ENCODE measurements at places on chromosomes 12 and 14.

- no peak for ATAC-seq
Observed at GRCh38 chr14:60777856-60778578, 43.5 kb downstream of the MNAT1 start.

- peak; percentile 1 for ATAC-seq
Observed at GRCh38 chr12:121800694-121801594, 2.9 kb upstream of the SETD1B start.

DNA sequence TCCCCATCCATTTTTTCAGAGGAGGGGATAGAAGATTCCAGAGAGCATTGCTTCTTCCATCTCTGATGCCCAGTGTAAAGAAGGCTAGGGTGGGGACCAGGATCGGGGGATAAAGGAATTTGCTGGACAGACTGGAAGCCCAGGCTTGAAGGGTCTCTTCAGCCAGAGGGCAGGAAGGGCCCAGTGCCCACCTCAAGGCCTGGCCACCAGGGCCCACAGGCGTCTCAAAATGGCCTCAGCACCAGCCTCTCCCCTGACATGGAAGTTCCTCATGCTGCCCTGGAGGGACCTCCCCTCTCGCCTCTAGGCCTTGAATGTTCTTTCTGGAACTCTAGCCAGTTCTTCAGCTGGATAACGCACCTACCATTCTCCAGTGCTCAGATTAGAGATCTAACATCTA is 2.8 kb downstream of the RPS6KL1 start:
- ATAC-seq = no peak

DNA sequence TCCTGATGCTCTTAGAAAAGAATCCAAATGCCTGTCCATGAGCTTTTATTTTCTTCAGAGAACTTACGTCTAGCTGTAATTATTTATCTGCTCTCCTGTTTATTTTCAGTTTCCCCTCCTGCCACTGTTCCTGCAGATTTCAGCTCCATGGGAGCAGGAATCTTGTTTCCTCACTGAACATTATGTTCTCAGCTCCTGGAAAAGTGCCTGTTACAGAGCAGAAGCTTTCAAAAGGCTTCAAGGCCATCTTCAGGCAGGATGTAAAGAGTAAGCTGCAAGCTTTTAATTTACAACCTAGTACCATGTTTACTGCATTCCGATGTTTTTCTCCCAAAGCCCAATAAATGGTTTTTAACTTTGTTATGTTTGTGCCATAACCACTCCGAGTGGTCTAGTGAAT is 98.4 kb upstream of the BTG1 start:
- ATAC-seq = no peak

- no peak for ATAC-seq
Observed at GRCh38 chr12:120799243-120800045, 73.8 kb downstream of the ACADS start.

Data from stimulated activated memory B cell treated with anti-CD40 and anti-IgM and Interleukin-4, amounts not matched to agents 10 μg/mL and 1 μg/mL and 100 μg/mL, for 72 hours (primary cell).